ENCODE measurements at places on chromosomes 11 and 22.

DNA sequence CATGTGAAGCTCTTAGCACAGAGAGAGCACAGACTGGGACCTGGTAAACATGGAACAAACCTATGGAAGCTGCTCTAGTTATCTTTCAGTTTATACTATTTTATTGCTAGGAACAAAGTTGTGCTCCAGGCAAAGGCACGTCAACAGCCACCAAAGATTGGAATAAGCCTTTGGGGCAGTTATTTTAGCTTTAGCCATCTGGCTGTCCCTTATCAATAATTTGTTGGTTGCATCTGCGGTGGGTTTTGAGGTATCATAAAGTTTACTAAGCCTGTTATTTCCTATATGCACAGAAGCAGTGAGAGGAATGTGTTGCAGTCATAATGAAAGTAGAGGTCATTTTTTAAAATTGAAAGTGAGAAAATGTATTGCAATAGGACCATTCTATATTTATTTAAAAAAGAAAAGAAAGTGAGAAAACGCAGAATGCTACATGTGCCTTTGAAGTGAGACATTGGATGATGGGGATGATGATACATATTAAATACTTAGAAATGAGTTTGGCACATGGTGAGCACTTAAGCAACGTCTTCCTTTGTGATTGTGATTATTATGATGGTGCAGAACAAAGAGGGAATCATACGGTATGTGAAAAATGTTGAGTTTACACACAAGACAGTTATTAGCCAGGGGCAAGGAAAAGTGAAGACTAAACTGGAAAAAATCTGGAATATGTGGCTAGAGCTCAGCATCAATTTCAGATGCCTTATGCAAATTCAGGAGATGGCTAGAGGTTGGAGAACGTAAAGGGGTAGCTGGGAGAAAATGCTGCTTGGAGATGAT is 58.3 kb downstream of the PRR5L start:
- no peak for DNase-seq

DNA sequence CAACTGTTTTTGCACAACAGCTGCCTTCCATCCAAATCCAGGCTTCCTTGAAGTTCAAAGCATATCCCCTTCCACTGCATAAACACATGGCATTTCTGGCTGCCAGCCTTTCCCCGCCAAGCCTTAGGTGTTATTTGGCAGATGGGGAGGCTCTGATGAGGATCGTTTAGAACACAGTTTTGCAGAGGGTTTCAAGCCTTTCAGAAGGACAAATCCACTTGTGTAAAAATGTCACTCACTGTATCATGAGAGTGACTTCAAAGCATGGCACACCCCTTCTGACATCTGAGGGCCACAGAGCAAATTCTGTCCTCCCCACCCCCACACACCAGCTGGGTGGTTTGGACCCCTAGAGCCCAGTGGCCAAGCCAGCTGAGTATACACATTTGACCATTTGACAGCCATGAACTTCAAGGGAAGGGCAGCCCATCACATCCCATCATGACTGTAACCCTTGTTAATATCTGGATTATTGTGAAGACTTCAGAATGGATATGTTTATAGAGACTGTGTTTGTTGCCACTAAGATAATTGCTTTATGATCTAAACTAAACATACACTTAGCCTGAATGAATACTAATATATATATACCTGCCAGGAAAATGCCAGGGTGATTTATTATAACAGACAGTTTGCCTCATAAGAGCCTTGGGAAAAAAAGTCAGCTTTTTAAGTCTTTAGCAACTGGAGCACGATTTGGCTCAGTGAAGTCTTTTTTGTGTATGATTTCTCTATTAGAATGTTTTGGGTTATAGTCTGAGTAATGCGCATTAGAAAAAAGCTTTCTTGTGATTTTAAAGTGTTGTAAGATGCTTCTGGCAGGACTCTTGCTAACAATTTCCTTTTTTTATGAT is 31.9 kb downstream of the FBLN1 start:
- no peak for DNase-seq

GRCh38 chr22:21764038-21764804 is 28.6 kb upstream of the YPEL1 start:
- no peak for DNase-seq

DNA sequence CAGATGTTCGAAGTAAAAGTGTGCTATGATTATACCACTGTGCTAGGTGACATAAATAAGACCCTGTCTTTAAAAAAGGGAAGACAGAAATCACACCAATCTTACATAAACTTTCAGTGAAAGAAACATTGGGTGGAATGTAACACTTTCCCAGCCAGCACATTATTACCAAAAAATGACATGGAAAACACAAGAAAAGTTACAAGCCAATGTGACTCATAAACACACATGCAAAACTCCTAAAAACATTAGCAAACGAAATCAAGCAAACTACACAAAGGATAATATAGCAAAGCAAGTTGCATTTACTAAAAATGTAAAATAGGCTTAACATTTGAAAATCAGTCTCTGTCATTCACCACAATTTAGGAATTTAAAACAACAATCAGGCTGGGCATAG is 47.0 kb downstream of the SBF2 start:
- DNase-seq = no peak

DNA sequence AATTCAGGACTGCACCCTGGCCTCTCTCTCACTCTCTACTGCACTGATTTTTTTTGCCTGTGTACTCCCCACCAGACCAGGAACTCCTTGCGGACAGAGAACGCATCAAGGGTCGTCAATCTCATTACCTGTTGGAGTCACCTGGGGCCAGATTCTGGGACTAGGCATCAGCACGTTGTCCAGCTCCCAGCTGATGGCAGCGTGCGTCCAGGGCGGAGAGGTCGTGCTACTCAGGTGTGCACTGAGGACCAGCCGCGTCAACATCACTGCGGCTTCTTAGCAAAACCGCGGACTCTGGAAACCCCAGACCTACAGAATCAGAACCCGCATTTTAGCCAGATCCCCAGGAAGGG is 13.1 kb downstream of the KCNJ5 start:
- DNase-seq = no peak

DNA sequence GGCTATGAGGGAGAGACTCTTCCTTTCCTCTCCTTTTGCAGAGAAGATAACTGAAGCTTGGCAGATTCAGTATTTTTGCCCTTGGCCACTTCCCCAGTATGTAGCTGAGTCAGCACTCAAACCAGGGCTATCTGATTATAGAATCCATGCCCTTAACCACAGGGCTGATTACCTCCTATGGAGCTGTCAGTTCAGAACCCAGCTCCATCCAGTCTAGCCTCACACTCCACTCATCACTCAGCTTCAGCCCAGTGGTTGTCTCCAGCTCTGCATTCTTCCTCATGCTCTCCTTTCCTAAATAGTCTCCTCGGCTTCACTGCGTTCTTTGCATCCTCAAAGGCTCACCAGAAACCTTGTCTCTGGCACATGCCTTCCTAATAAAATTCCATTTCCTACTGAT is 151.6 kb upstream of the BLID start:
- no peak for DNase-seq

Measured in NCI-H1930 (cell line).